Esophagus squamous epithelium (tissue), 5 donors: ENCODE measurements at places on chromosomes 3 and 15. TPM values are rescaled to one million over a fixed set of nuclear protein-coding genes. Genes with fewer than 3 reads are reported as not detected.

- DNase-seq, result no peak
Observed at GRCh38 chr3:10160346-10160745, 4.4 kb upstream of the IRAK2 start.

DNA sequence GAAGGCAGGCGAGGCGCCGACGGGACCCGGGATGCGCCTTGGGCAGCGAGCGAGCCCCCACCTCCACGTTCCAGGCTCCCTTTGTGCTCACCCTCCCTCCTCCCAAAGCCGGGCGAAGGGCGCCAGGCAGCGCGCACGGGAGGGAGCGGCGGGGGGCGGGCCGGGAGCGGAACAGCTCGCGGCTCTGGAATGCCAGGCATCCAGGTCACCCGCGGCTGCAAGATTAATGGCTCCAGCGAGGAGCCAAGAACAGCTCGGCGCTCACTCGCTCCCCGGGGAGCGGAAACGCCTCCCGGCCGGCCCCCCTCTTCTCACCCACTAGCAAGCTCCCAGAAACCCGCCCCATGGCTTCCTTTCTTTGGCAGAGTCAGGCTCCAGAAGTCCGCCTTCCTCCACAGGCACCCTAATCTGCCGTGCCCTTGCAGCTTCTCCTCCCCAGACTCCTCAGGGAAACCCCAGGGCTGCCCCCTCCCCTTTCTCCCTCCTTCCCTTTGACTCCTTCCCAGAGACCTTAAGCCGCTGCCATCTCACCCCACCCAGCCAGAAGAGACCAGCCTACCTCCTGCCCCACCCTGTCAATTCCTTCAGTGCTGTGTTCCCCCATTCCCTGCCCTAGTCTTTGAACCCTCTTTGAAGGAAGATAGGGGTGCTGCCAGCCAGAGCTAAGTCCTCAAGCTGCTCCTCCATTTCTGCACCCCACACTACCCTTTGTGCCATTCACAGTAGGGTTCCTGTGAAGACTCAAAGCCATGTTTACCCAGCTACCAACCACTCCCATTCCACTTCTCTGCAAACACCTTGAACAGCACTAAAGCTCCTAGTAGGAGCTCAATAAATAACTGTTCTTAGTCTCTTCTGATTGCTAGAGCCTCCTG is 9.9 kb downstream of the AMOTL2 start:
- DNase-seq, result peak; percentile 21

GRCh38 chr15:47846128-47846868 is 129.0 kb downstream of the SEMA6D start:
- DNase-seq, result no peak

DNA sequence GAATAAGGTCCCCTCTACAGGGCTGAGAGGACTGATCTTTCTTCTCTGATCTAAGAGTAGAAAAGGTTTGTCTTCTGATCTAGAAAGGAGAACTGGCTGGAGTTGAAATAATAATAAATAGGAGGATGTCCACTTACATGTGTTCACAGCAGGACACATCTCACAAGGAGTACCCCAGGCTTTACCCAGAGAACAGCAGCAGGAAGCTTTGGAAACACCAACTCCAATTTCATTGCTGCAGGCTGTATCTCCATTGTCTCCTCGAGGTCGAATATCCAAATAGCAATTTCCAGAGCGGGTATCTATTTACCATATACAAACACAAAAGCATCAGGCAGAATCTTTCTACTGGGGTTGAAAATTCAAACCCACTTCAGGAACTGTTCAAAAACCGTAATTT is 136.6 kb downstream of the DUT start:
- no peak for DNase-seq

- no peak for DNase-seq
Observed at GRCh38 chr3:194736277-194736895, 50.7 kb downstream of the FAM43A start.

- DNase-seq, result no peak
Observed at GRCh38 chr3:183274609-183275008, 21.6 kb downstream of the B3GNT5 start.

GRCh38 chr15:83815506-83815905 is 161.6 kb downstream of the ADAMTSL3 start:
- no peak for DNase-seq

- no peak for DNase-seq
Observed at GRCh38 chr15:49637857-49638256, 17.0 kb downstream of the DTWD1 start.

GRCh38 chr15:58452775-58453174 is 21.0 kb downstream of the LIPC start:
- DNase-seq, result no peak

GRCh38 chr3:180229113-180229512 is 192.4 kb upstream of the PEX5L start:
- no peak for DNase-seq

LZTFL1 gene
- 14.3 TPM for total RNA-seq

IL17RB gene
- total RNA-seq, result 0.66 TPM

DNAH12 gene
- 0.03 TPM for total RNA-seq

CPN2 gene
- not detected for total RNA-seq

ROPN1 gene
- not detected for total RNA-seq

CLDN16 gene
- not detected for total RNA-seq

CP gene
- total RNA-seq, result 17.9 TPM
